ENCODE measurements at places on chromosomes 16 and 17. TPM values are rescaled to one million over a fixed set of nuclear protein-coding genes. Genes with fewer than 3 reads are reported as not detected.

The SDR42E1 gene
- not detected for total RNA-seq

The ASPA gene
- total RNA-seq = 0.27 TPM

The NAGLU gene
- 78.1 TPM for total RNA-seq

The PPM1E gene
- 0.80 TPM for total RNA-seq

The CCDC57 gene
- 10.0 TPM for total RNA-seq

The HOXB9 gene
- 1.5 TPM for total RNA-seq

The SCARF1 gene
- total RNA-seq = 0.93 TPM

The PYY gene
- total RNA-seq = not detected

The HOXB2 gene
- 5.6 TPM for total RNA-seq

The ZNF205 gene
- 10.0 TPM for total RNA-seq

The ADAP2 gene
- 1.5 TPM for total RNA-seq

The PRSS33 gene
- total RNA-seq = 0.20 TPM

The ZG16 gene
- 2.1 TPM for total RNA-seq

The PITPNM3 gene
- total RNA-seq = 1.6 TPM

The TMEM11 gene
- 18.4 TPM for total RNA-seq

The ASB16 gene
- total RNA-seq = not detected

The FKBP10 gene
- 239 TPM for total RNA-seq

The DHRS7C gene
- 1.2 TPM for total RNA-seq

The LDAF1 gene
- total RNA-seq = 37.4 TPM

The CA5A gene
- total RNA-seq = 1.7 TPM

The MYL4 gene
- 10.2 TPM for total RNA-seq

The CES5A gene
- total RNA-seq = not detected

The TMC7 gene
- total RNA-seq = 6.5 TPM

The CCL4 gene
- 1.8 TPM for total RNA-seq

The CFAP119 gene
- total RNA-seq = 1.3 TPM

The CCL7 gene
- not detected for total RNA-seq

The CDH1 gene
- total RNA-seq = 190 TPM

The MAP2K6 gene
- 13.2 TPM for total RNA-seq

The CHST6 gene
- 0.32 TPM for total RNA-seq

The CACNB1 gene
- 2.2 TPM for total RNA-seq

The GSG1L gene
- total RNA-seq = not detected

The RAB40C gene
- 30.2 TPM for total RNA-seq

The SMIM22 gene
- not detected for total RNA-seq

The KRTAP9-4 gene
- not detected for total RNA-seq

The MT1X gene
- 39.8 TPM for total RNA-seq

The MILR1 gene
- 0.47 TPM for total RNA-seq

The SP6 gene
- total RNA-seq = 1.3 TPM

The TNP2 gene
- total RNA-seq = not detected

The LRRC75A gene
- 15.0 TPM for total RNA-seq

The PPP1R27 gene
- not detected for total RNA-seq

The DLG4 gene
- total RNA-seq = 10.7 TPM

The ERN2 gene
- total RNA-seq = 0.60 TPM

The JPH3 gene
- total RNA-seq = 2.3 TPM

The ADAD2 gene
- total RNA-seq = not detected

Measured in hepatocyte (in vitro differentiated cells).